ENCODE measurements at places on chromosomes 1 and 21.

DNA sequence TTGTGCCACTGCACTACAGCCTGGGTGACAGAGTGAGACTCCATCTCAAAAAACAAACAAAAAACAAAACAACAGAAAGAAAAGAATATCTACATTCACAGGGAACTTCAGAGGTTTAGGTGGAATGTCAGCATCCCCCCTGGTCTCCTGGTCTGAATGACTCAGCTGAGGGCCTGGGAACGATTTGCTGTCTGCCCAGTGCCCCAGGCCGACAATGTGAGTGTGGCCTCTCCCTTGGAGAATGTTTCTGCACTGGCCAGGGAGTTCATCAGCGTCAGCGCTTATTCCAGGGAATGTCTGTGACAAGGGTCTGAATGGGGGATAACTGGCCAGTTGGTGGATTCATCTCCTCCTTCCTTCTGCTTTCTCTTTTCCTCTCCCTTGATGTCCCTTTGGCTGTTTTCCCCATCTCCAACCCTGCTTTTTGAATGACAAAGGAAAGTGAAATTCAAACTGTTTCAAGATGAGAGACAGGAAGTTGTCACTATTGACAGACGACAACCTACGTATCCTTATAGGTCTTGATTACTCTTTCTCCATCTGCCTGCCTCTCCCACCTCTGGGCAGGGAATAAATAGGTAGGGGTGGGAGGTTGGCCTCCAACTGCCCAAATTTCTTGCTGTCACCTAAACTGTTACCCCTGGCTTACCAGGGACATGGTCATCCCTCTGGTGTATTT, 213.1 kb downstream of the HHAT start:
- no peak for DNase-seq

DNA sequence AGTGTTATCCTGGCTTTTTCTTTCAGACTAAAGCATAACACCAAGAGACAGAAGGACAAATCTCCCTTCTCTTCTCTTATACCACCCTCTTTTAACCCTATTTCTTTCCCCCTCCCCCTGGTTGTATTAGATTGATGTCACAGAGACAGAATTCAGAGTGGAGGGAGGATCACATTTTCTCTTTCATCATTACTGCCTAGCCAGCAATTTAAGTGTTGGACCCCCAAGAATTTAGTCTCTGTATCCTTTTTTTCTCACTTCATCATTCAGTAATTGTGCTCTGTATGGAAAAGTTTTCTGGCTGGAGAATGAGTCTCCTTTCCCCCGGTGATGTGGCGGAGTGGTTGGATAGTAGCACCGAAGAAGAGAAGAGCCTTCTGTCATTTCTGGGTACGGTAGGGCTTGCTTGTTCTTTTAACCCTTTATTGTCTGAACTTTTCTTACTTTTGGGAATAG, 124.8 kb downstream of the CLEC20A start:
- no peak for DNase-seq

GRCh38 chr1:14611792-14612191, 13.3 kb downstream of the KAZN start:
- no peak for DNase-seq

DNA sequence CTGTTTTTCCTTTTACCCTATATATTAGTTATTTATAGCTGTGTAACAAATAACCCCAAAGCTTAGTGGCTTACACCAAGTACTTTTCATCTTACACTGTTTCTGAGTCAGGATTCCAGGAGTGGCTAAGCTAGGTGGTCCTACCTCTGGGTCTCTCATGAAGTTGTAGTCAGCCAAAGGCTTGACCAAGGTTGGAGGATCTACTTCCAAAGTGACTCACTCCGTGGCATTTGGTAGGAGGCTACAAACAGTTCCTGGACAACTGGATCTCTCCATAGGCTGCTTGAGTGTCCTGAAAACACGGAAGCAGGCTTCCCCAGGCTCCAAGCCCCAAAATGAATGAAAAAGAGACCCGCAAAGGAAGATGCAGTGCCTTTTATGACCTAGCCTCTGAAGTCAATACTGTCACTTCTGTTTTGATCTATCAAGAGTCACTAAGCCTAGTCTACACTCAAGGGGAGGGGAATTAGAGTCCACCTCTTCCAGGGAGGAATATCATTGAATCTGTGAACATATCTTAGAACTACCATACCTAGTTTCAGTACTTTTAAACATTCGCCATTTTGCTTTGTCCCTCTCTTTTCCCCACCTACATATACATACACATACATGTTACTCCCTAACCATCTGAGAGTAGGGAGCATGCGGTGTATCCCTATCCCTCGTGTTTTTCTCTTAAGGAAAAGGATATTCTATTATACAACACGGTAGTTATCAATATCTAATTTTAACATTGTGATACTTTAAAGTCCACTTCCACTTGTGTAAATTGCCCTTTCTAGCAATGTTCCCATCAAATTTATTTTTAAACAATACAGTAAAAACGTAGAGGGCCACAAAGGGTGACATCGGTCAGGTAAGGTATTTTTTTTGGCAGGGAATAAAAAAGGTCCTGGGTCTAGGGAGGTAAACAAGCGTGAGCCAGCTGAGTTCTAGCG, 67.2 kb downstream of the SLC35A3 start:
- no peak for DNase-seq

- DNase-seq = no peak
These were observed 121.7 kb upstream of the COL11A1 start for GRCh38 chr1:103230061-103230460.

GRCh38 chr1:81149649-81150325, 650.9 kb upstream of the ADGRL2 start:
- DNase-seq = no peak

GRCh38 chr1:20431176-20431460, 54.9 kb downstream of the CAMK2N1 start:
- DNase-seq = no peak

GRCh38 chr1:94115900-94116436, 5.0 kb downstream of the ABCA4 start:
- no peak for DNase-seq

DNA sequence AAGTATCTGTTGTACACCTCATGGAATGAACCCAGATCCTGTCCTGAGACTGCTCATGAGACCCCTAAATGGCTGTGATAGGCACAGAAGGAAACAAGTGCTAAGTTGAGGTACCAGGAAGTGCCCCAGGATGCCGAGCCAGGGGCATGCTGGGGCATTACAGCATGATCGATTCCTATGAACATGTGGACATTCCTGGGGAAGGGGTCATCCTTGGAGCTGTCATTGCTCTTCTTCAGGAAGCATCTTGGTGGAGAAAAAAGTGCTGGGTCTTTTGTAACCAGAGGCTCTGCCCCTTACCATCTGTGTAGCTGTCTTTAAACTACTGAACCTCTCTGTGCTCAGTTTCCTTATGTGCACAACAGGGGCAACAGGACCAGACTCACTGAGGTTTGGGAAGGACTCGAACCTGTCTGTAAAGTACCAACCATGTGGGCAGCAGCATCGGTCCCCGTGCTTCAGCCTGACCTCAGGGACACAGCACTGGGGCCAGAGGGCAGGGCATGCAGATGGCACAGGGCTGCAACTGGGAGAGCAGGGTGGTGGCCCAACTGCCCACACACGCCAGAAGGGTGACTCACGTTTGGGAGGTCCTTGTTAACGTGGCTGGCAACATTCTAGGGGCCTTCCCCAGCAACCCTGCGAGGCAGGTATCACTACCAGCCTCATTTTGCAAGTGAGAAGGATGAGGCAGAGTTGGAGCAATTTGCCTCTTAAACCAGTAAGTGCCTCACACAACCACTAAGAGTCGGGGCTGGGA, 142.3 kb upstream of the EDN2 start:
- DNase-seq = no peak

All from GF-D8 (cell line).